ENCODE measurements at places on chromosomes 7 and 10. TPM values are rescaled to one million over a fixed set of nuclear protein-coding genes. Genes with fewer than 3 reads are reported as not detected.

The NANOS1 gene
- 0.66 TPM for total RNA-seq

The LRIT1 gene
- total RNA-seq = not detected

The PAX4 gene
- not detected for total RNA-seq

The ACTL6B gene
- total RNA-seq = not detected

The PKD2L1 gene
- not detected for total RNA-seq

The MICALL2 gene
- 33.6 TPM for total RNA-seq

The CALML5 gene
- total RNA-seq = not detected

All from placental pericyte (primary cell).